NCI-H2081 treated with DMSO at 0.1 percent for 48 hours (cell line): ENCODE measurements at places on chromosomes 2 and 18.
A peak's percentile ranks its signal among the peaks of the same experiment; 100 is the strongest.

DNA sequence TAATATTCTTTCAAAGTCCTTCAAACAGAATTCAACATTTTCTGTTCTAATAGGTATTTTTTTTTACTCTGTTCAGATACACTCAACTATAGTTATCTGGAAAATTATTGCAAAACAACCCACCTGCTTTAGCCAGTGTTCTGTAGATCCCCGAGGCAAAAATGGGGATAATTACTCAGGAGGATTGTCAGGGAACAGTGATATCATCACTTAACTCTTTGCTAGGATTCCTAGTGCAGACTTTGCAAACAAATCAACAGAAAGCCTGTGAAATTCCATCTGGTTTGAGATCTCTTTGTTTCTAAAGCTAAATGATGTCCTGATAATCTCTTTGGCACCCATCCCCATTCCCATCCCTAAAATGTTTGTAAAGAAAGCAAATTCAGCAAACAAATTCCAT lies 413.6 kb upstream of the MEIS1 start:
- peak; percentile 6 for DNase-seq

DNA sequence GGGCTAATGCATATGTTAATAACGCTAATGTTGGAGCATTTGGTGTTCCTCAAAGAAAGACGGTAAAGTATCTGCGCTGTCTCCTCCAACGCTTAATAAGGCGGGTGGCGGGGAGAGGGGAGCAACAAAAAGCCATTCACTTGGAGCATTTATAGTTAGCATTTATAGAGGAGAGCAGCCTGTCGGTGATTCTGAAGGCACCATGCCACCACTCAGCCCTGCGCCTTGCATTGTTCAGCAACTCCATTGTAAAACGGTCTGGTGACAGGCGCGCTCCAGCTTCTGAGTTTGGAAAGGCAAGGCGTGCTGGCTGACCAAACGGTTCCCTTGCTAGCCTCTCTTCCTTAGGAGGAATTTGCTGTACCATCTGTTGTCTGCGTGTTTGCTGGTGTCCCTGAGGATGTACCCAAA lies 83.9 kb downstream of the LYPD1 start:
- no peak for DNase-seq

DNA sequence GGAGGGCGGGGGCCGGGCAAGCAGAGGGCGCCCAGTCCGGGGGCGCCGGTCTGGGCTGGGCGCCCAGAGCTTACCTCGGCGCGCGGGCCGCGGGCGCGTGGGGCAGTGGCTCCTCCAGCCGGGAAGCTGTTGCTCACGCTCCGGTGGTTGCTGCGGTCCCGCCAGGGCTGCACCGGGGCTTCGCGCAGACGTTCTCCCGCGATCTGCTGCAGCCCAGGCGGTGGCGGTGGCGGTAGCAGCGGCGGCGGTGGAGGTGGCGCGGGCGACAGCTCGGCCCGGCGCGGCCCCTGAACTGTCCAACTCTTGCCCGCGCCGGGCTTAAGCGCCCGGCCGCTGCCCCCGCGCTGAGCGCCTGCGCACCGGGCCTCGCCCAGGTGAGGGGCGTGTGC lies 391 bp downstream of the ZNF385B start:
- DNase-seq, result no peak

- no peak for DNase-seq
These were observed 46.7 kb upstream of the ITGA6 start for GRCh38 chr2:172380436-172381274.

DNA sequence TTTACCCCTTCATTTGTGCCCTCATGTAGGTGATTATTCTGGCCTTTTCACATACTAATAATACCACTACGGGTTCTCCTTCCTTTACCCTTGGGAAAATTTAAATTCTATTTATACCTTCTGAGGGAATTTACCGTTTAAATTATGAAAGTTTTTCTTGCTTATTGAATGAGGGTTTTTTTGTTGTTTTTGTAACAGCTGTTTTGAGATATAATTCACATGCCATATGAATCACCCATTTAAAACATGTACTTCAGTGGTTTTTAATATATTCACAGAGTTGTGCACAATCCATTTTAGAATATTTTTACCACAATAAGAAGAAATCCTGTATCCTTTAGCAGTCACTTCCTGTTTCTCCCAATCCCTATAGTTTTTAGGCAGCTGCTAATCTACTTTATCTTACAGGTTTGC lies 54.7 kb downstream of the EML4 start:
- no peak for DNase-seq

DNA sequence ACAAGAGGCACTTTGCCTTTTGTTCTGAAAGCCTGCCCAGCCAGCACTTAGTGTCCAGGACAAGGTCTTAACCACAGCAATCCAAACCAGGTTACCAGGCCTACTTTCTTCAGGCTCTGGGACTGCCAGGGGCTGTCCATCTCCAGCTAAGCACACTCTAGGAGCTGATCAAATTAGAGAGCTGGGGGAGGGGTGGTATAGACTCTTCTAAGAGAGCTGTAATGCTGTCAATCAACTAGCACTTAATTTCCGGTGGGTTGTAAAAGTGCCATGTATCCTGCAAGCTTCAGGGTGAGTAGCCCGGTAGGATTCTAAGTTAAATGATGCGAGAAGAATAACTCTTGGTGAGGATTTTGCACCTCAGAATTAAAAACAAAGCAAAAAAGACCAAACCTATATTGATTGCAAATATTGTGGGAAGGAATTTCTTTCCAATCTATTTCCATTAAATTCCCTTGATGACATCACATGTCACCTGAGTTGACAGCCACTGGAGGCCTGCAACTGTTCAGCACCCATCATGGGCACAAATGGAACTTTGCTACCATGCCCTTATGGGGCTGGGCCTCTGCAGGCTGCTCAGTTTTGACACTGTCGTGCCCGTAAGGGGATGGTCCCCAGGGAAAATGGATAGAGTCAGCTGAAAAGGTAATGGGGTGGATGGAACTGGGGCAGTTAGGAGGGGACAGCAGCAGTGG lies 8.7 kb upstream of the COX7A2L start:
- DNase-seq, result no peak

DNA sequence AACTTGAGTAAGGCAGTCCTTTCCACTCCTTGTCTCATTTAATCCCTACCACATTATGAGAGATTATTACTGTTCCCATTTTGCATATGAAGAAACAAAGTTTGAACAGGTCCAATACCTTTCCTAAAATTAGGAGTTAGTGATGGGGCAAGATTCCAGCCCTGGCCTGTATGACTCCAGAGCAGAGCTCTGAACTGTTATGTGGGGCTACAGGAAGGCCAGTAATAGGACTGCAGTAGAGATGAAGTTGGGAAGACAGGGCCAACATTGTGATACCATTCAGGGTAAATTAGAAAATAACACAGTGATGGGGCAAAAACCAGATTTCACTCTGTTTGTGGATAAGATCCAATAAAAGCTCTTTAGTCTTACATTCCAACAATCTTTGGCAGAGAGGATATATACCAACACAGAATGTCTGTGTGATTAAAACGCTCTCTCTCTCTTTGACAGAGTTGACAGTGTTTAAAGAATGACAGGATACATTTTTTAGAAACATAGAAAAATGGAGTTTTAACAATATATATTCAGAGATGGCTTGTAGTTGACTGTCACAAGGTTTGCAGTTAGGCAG lies 22.7 kb downstream of the KATNAL2 start:
- DNase-seq, result no peak

GRCh38 chr18:67222887-67223286 lies 293.6 kb downstream of the DSEL start:
- no peak for DNase-seq

- no peak for DNase-seq
These were observed 902.4 kb upstream of the PIK3C3 start for GRCh38 chr18:41052625-41053024.

GRCh38 chr2:151334082-151334815 lies 23.1 kb upstream of the TNFAIP6 start:
- DNase-seq, result no peak

GRCh38 chr2:46751897-46752296 lies 163.7 kb downstream of the MCFD2 start:
- DNase-seq, result no peak

DNA sequence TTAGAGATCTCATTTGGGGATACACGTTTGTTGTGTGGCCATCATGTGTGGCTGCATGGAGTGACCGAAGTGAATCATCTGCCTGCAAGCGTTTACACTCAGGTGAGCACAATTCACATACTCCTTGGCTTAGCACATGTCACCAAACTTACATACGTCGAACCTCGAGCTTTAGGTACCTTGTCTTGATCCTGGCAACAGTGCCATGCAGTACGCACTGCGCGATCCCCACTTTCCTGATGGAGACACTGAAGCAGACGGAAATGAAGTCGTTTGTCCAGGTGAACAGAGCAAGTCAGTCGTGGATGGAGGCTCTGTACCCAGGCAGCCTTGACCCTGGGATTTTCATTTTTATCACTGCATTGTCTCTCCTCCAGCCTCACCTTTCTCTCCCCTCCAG lies 32.3 kb downstream of the KLHL29 start:
- DNase-seq, result no peak

DNA sequence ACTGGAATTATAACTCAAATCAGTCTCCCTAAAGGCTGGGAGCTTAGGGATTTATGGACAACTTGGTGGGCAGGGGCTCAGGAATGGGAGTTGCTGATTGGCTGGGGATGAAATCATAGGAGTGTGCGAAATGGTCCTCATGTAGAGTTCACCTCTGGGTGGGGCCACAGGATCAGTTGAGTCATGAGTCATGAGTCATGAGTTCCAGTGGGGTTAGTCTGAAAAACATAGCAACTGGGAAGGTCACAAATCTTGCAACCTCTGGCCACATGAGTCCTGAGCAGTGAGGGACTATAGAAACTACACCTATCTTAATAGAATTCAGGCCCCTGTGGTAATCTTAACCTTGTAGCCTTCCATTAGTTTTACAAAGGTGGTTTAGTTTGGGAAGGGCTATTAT lies 383.3 kb downstream of the RBM43 start:
- DNase-seq, result no peak

DNA sequence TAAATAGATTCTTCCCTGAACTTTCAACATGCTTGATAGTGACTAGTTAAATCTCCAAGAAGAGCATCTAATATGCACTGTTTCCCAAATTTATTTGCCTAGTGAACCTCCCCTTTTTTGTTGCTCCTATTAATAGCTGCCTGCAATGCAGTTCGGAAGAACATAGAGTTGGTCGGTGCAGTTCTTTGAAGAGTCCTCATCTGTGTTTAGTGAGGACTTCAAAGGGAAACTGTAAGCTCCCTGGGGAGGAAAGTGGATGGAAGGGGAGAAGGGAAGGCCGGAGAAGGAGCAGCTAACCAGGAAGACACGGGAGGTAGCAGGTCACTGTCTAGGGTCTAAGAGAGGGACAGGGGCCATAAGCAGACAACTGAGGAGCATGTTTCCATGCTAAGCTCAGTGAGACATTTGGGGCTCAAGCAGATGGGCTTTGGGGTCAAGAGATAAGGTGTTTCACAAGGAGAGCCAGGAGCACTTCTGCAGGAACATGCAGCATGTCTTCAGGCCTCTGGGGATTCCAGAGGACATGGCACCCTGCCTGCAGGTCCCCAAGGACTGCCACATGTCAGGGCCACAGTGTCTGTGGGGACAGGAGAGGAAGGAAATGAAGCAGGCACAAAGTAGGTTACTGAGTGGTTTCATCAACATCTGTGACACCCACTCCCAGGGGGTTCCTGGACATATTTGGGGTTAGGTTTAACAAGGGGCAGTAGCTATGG lies 48.7 kb upstream of the ANXA4 start:
- DNase-seq, result no peak

DNA sequence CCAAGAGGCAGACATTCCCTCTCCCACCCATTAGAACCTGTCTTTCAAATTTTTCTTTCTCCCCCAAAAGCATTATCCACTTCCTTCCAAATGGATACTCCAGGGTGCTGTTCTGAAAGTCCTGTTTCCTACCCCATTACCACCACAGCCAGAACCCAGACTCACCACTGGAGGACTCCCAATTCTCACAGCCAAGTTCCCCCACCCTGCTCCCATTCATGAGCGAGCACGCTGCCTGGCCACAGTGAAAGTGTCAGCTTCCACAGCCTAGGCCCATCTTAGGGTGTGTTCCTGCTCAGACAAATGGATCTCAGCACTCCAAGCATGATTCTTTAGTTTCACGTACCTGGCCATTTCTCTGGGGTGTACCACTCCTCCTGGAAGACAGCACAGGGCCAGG lies 3.8 kb upstream of the ANKRD53 start:
- DNase-seq, result no peak

DNA sequence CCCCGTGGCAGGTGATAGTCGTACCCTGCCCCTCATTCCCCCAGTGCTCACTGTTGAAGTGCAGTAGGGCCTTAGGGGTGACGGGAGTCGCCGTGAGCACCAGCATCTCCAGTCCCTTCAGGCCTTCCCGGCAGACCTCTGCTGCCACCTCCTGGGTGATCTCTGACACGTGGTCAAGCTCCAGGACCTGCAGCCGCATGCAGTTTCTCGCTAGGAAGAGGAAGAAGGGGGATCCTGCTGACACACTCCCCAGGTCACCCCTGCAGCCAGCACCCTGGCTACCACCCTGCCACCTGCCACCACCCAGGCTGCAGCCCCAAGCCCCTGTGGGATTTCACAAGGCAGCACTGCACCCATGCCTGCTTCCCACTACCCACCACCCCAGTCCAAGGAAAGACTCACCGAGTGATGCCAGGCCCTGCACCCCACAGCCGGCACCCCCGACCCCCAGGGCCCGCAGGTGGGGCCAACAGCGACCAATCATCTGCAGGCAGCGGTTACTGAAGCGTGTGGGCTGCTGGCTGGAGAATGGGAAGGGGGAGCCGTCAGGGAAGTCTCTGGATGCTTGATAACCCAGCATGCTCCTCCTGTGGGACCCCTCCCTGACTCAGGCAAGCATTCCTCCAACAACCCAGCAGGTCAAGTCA lies 23.8 kb downstream of the FBXO41 start:
- DNase-seq, result no peak

DNA sequence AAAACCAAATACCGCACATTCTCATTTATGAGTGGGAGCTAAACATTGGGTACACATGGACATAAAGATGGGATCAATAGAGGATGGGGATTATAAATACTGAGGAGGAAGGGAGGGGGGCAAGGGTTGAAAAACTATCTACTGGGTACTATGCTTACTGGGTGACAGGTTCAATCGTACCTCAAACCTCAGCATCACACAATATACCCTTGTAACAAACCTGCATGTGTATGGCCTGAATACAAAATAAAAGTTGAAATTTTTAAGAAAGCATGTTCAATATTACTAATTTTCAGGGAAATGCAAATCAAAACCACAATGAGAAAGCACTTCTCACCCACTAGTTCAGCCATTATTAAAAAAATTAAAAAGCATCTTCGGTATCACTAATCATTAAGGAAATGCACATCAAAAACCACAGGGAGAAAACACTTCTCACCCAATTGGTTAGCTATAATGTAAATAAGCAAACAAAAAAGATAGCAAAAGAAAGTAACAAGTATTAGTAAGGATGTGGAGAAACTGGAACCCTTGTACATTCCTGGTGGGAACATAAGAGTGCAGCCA lies 99.3 kb upstream of the STON1 start:
- DNase-seq, result no peak
